MM.1S (cell line): ENCODE measurements at places on chromosomes 4 and X.

GRCh38 chrX:10617999-10618351, 2.4 kb downstream of the MID1 start:
- no peaks in the 10 kb centered on the region for H3K27me3 ChIP-seq
- no peaks in the 10 kb centered on the region for H3K36me3 ChIP-seq
- no peak for DNase-seq
- H3K4me3 ChIP-seq: no peak overlapping the region
- H3K27ac ChIP-seq: no peak overlapping the region

DNA sequence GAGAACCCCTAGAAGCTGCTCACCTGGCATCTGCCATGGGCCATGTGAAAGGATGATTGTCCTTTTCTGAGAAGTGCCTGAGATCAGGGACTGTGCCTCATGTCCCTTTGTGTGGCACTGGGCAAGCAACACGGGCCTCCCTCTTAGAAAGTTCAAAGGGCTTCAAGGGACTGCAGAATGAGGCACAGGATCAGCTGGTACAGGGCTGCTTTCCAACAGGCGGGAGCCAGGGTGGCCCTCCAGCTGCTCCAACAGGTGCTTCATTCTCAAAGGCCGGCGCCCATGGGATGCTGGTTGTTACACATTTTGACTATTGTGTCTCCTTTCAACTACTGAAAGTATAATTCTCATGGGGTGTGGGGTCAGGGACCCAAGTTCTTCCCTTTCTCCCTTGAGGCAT, 114.7 kb downstream of the ENPP6 start:
- no peak overlapping the region for H3K27ac ChIP-seq
- no peaks in the 10 kb centered on the region for H3K27me3 ChIP-seq
- H3K36me3 ChIP-seq: no peaks in the 10 kb centered on the region

DNA sequence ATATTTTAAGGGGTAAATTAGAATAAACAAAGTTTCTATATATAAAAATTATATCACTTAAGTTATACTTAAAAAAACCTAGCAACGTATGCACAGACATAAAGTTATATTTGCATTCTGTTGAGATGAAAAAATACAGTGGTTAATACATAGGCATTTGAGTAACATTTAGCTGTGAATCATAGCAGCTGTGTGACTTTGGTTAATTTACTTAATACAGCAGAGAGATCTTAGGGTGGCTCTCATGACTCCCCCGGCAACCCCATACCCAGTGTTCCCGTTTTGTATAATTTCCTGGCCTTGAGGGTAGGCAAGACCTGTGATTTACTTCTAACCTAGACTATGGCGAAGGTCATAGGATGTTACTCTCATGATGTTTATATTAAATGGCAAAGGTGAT, 504.8 kb downstream of the INPP4B start:
- no peak overlapping the region for H3K27ac ChIP-seq
- H3K4me1 ChIP-seq: no peaks in the 10 kb centered on the region
- H3K27me3 ChIP-seq: no peaks in the 10 kb centered on the region
- no peak overlapping the region for H3K4me3 ChIP-seq

DNA sequence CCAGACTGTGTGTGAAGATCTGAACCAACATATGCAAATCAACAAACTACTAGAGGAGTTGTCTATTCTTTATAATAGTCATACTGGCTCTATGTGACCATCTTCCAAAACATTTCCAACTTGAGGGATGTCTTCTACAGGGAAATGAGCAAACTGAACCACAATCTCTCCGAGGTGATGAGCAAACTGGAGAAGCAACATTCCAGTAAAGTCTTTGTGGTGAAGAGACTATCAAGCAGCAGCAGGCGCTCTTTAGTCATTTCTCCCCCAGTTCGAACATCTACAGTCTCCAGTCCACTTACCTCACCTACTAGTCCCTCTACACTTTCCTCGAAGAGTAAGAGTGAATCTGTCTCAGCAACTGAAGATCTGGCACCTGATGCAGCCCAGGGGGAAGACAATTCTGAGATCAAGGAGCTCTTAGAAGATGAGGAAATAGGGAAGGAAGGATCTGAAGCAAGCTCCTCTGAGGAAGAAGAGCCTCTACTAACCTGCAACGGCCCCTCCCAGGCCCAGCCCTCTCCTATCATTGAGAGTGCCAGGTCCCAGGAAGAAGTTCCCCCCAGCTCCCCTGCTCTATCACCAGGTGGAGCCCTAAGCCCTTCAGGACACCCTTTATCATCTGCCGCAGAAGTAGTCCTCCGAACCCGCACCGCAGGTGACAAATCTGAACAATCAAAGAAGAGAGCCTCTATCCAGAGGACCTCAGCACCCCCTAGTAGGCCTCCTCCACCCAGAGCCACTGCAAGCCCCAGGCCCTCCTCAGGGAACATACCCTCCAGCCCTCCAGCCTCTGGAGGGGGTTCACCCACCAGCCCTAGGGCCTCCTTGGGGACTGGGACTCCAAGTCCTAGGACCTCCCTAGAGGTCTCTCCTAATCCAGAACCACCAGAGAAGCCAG, 98.1 kb downstream of the HNRNPD start:
- H3K4me1 ChIP-seq: no peaks in the 10 kb centered on the region

DNA sequence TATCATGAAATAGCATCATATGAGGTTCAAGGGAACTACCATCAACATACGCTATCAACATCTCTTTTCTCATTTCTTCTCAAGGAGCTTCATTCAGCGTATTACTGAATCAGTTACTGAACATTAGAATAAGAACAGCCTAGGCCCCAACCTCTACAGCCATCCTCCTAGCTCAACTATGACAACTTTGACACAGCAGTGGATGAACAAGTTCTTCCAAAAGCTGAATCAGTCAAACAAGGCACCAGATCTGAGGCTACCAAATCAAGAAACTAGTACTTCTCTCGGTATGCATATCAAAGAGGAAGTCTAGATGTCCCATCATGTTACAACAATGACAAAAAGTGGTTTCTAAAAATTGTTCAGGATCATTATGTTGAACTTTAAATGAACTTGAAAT, 57.4 kb downstream of the GATB start:
- no peak overlapping the region for H3K4me3 ChIP-seq
- H3K36me3 ChIP-seq: no peaks in the 10 kb centered on the region
- H3K27ac ChIP-seq: no peak overlapping the region
- no peaks in the 10 kb centered on the region for H3K4me1 ChIP-seq
- DNase-seq: no peak
- no peaks in the 10 kb centered on the region for H3K27me3 ChIP-seq

GRCh38 chr4:69668680-69669079, 15.6 kb upstream of the UGT2A1 start:
- no peak overlapping the region for H3K4me3 ChIP-seq
- H3K27me3 ChIP-seq: no peaks in the 10 kb centered on the region
- H3K4me1 ChIP-seq: no peaks in the 10 kb centered on the region
- DNase-seq: no peak
- no peaks in the 10 kb centered on the region for H3K36me3 ChIP-seq
